Osteoblast (primary cell): ENCODE measurements at places on chromosomes 1 and 21. TPM values are rescaled to one million over a fixed set of nuclear protein-coding genes. Genes with fewer than 3 reads are reported as not detected.

GRCh38 chr1:87136607-87137341 lies 191.9 kb upstream of the LMO4 start:
- no peak for DNase-seq
- peaks cover 3% of the 10 kb centered on the region for H3K4me1 ChIP-seq
- H3K27ac ChIP-seq: no peak overlapping the region

DNA sequence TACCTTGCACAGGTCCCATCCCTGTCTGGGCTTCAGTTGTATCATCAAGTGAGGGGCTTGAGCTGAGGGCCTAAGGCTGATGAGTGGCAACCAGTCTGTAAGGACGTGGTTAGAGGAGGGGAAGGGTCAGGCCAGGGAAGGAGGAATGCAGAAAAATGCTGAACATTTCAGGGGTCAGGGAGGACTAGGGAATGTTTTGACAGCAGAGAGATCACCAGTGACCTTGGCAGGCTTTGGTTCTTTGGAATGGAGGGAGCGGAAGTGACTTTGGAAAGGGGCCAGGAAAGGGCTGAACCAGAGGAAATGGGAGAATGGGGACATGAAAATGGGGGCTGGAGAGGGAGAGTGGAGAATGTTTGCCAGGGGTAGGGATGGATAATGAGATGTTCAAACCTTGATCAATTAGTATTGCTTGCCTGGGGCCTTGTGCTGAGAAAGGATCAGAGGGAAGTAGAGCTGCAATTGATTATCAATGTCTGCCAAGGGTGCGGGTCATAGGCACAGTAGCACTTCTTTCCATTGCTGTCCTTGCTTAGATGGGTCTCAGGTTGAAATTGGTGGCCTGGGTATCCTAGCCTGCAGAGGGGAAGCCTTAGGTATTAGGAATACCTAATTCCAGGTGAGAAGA lies 7.4 kb downstream of the LDLRAP1 start:
- H3K36me3 ChIP-seq: peaks cover 5% of the 10 kb centered on the region
- DNase-seq: no peak
- no peak overlapping the region for H3K27ac ChIP-seq
- H3K4me1 ChIP-seq: peaks cover 18% of the 10 kb centered on the region

- no peak for DNase-seq
- H3K4me1 ChIP-seq: no peaks in the 10 kb centered on the region
Observed at GRCh38 chr1:6982443-6982842, 197.2 kb downstream of the CAMTA1 start.

Gene ABCA4
- total RNA-seq: under 0.01 and 1.1 TPM in 2 replicates

DNA sequence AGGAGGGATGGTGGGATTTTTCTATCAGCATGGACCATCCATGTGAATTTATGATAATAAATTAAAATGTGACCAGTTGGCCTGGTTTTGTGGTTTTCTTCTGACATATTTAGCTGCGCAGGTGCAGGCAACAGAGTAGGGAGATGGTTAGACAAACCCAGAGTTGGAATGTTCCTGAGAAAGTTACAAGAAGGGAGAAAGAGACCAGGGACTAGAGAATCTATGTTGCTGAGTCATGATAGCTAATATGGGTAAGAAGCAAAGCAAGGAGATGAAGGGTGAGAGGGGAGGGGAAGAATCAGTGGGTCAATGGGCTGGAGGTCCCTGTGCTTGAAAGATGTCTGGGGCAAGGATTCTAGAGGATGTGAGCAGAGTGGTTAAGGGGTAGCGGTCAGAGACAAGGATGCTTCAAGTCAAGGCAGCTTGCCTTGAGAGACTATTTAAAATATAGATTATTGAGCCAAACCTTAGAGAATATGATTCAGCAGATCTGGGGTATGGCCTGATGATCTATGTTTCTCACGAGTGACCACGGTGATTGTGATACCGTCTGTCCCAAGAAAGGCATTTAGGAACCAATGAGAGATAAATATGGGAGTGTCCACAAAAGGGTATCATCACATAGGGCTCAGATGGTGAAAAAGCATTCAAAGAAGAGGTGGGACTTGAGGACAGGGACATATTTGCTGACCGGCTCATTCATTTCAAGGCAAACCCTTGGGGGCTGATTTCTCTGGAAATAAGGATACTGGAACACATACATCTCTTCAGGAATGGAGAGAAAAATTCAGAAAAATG lies 219.7 kb upstream of the PLD5 start:
- no peak for DNase-seq
- H3K27ac ChIP-seq: no peak overlapping the region
- H3K36me3 ChIP-seq: no peaks in the 10 kb centered on the region
- H3K4me1 ChIP-seq: no peaks in the 10 kb centered on the region
- no peaks in the 10 kb centered on the region for H3K27me3 ChIP-seq
- H3K4me3 ChIP-seq: no peak overlapping the region

Gene ZFP69B
- total RNA-seq: 4.7 and 5.6 TPM in 2 replicates

GRCh38 chr1:161100556-161100955 lies 2.4 kb downstream of the KLHDC9 start:
- no peak overlapping the region for H3K27ac ChIP-seq
- H3K36me3 ChIP-seq: peaks cover 25% of the 10 kb centered on the region
- peaks cover 13% of the 10 kb centered on the region for H3K4me1 ChIP-seq
- no peak overlapping the region for H3K4me3 ChIP-seq
- no peak for DNase-seq

- H3K36me3 ChIP-seq: no peaks in the 10 kb centered on the region
- H3K27me3 ChIP-seq: no peaks in the 10 kb centered on the region
- H3K27ac ChIP-seq: no peak overlapping the region
- no peak overlapping the region for H3K4me3 ChIP-seq
Observed at GRCh38 chr1:41618066-41618825, 133.8 kb upstream of the EDN2 start.

DNA sequence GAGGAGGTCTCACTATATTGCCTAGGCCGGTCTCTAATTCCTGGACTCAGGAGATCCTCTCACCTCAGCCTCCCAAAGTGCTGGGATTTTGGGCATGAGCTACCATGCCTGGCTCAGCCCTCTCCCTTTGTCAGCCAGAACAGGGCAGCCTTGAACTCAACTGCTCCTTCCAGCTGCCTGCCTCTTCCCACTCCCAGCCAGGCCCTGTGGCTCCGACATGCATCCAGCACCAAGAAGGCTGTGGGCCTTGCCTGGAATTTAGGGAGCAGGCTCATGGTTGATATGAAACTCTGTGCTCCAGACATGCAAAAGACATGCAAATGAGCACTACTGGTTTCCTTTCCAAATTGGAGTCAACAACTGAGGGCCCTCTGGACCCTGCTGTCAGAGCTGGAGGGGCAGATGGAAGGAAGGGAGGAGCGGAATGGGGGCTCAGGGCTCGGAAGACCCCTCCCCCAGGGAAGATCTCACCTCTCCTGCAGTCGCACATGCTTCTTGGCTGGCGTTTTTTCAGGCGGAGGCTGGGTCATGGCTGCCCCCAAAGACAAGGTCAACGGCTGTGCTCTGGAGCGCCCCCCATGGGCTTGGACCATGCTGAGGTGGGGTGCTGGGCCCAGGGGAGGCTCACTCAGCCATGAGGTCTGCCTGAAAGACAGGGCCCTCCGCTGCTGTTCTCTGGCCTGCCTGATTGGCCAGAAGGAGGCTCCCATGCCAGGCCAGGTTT lies 1.4 kb downstream of the PTPN7 start:
- DNase-seq: no peak
- no peak overlapping the region for H3K4me3 ChIP-seq
- H3K27me3 ChIP-seq: no peaks in the 10 kb centered on the region
- H3K36me3 ChIP-seq: no peaks in the 10 kb centered on the region
- H3K4me1 ChIP-seq: peaks cover 10% of the 10 kb centered on the region
- no peak overlapping the region for H3K27ac ChIP-seq

Gene C1orf226
- under 0.01 and 0.29 TPM in 2 replicates for total RNA-seq

GRCh38 chr1:162687870-162688269 lies 55.6 kb downstream of the DDR2 start:
- no peak overlapping the region for H3K27ac ChIP-seq
- no peak overlapping the region for H3K4me3 ChIP-seq
- peaks cover 53% of the 10 kb centered on the region for H3K4me1 ChIP-seq
- no peak for DNase-seq
- peaks cover 5% of the 10 kb centered on the region for H3K36me3 ChIP-seq

Gene PLEKHA6
- total RNA-seq: 0.29 and 0.36 TPM in 2 replicates

Gene CD52
- not detected in 2 replicates for total RNA-seq

Gene KISS1
- not detected in 2 replicates for total RNA-seq
